ENCODE measurements at places on chromosomes 7 and 10. TPM values are rescaled to one million over a fixed set of nuclear protein-coding genes. Genes with fewer than 3 reads are reported as not detected.

The CHN2 gene
- polyA plus RNA-seq: 3.0 TPM

The HOGA1 gene
- not detected for polyA plus RNA-seq

The SPDYE18 gene
- polyA plus RNA-seq: not detected

The CSGALNACT2 gene
- 12.2 TPM for polyA plus RNA-seq

The MDFIC gene
- 55.1 TPM for polyA plus RNA-seq

The ERVW-1 gene
- polyA plus RNA-seq: 0.06 TPM

The PPP2R2D gene
- 17.1 TPM for polyA plus RNA-seq

The IFIT3 gene
- polyA plus RNA-seq: 16.9 TPM

The APBB1IP gene
- polyA plus RNA-seq: 66.4 TPM

The STEAP4 gene
- polyA plus RNA-seq: 0.09 TPM

The CUX1 gene
- 22.2 TPM for polyA plus RNA-seq

All from IgD-negative memory B cell (primary cell).